ENCODE measurements at places on chromosomes 2 and 18.

GRCh38 chr18:58221060-58221725 is 177.2 kb downstream of the NEDD4L start:
- DNase-seq, result no peak

DNA sequence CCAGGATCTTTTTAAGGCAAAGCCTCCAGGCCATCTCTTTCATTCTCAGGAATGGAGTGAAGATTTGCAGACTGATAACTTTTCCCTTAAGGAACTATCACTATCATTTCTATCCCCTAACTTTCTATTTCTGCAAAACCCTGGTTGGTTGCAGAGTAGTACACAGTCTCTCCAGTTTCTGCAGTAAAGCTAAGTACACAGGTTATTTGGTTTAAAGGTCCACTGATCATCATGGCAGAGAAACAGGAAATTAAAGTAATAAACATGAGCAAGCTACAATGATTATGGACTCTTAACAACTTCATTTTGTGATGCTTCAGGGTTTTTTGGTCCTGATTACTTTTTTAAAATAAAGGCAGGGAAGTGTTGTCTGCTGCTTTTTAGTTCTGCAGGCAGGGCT is 890.0 kb upstream of the DDX18 start:
- no peak for DNase-seq

GRCh38 chr18:50606609-50607008 is 46.7 kb downstream of the MAPK4 start:
- no peak for DNase-seq

DNA sequence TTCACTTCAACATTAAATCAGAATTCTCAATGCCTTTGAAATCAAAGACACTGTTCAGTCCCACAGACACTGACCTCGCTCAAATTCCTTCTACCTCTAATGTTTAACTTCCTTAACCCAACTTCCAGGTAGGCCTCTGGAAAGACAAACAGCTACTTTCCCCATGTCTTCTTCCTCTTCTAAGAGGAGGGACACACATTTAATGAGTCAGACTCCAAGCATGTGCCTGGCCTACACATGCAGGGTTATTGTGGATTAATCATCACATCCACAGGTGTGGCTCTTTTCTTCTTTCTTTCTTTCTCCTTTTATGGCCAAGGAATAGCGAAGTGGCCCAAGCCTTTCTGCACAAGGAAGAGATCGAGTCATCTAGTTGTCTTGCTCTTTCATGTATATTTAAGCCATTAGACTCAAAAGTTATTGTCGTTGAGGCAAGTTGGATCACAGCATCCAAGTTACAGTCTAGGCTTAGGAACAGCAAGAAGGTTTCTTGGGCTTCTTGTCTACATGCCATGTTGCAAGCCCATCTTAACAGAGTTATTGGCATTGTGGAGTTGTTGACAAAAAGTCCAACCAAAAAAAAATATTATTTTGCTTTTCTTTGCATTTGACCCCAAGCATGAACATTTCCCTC is 387.8 kb downstream of the IRS1 start:
- no peak for DNase-seq

- peak; percentile 50 for DNase-seq
Observed at GRCh38 chr2:65430603-65431420, 1.6 kb downstream of the SPRED2 start.

GRCh38 chr2:144377914-144378313 is 142.0 kb downstream of the ZEB2 start:
- no peak for DNase-seq

- no peak for DNase-seq
Observed at GRCh38 chr2:75053484-75054112, 95.2 kb downstream of the POLE4 start.

GRCh38 chr2:127386246-127386645 is 1.5 kb downstream of the MAP3K2 start:
- no peak for DNase-seq

DNA sequence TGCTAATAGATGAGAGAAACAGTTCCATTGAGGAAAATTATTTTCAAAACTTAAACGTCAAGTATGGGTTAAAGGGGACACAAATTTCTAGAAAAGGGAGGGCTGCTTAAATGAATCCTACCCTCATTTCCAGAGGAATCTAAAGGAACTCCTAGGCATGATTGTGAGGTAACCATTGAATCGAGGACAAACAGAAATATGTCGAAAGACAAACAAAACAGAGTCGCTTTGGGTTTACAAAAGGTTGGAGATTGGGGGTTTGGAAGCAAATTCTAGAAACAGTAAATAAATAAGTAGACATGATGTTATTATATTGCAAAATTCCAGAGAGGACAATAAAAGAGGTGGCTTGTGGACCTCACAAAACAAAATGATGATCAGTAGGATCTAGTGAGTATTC is 173.1 kb downstream of the FTCDNL1 start:
- DNase-seq, result no peak

GRCh38 chr2:236803621-236804020 is 234.0 kb downstream of the ACKR3 start:
- DNase-seq, result no peak

- DNase-seq, result no peak
Observed at GRCh38 chr2:120203251-120204021, 19.8 kb downstream of the TMEM185B start.

GRCh38 chr2:10678225-10678624 is 11.6 kb downstream of the NOL10 start:
- no peak for DNase-seq

GRCh38 chr2:38509947-38510326 is 92.8 kb downstream of the HNRNPLL start:
- no peak for DNase-seq

- DNase-seq, result no peak
Observed at GRCh38 chr18:77168811-77169311, 36.3 kb upstream of the MBP start.

DNA sequence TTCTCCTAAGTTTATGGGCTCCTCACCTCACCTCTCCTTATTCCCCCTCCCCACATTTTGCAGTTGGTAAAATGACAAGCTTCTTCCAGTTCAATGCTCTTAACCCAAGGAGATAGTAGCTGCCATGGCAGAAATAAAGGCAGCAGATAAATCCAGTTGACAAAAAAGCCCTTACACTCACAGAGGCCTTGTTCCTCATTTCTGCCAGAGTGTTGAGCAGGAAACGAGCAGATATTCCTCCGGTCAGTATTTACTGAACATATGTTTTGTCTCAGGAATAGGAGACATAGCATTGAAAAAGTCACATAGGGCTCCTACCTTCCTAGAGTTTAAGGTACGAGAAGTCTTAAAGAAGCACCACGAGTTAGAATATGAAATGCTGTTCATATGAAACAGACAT is 493.7 kb upstream of the TNP1 start:
- no peak for DNase-seq

DNA sequence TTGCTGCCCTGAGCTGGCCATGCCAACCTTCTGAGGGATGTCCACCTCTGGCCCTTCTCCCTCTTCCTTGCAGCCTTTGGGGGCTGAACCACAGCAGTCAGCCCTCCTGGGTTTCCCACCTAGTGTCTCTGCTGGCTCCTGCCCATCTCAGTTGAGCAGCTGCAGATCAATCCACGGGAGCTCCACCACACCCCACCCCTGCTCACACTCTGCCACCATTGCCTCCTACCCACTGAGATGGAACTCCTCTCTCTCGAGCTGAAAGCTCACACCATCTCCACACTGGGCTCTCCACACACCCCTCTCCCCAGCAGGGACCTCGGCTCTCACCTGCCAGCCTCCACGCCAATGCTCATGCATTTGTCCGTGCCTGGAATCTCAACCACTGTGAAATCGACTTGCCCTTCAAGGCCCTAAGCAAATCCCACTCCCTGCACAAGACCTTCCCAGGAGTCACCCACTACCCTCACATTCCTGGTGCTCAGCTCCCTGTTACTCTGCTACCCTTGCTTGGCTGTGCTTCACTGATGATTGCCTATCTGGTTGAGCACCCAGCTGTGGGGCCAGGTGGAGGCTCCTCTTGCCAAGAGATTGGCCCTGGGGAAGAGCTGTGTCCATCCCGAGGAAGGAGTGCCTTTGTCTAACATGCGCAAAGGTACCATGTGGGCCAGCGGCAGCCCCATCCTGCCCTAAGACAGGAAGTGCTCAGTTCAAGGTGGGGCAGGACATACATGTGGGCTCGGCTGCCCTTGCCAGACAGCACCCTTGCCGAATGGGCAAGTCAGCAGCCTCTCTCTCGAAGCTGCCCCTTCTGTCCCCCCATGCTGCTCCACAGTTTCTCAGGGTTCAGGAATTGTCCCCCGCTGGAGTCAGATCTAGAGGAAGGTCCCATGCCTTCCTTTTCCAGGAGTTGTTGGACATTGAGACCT is 208.7 kb downstream of the CYP26B1 start:
- no peak for DNase-seq

GRCh38 chr2:64582774-64583340 is 58.7 kb downstream of the AFTPH start:
- no peak for DNase-seq

GRCh38 chr2:235950473-235950809 is 217.7 kb downstream of the GBX2 start:
- no peak for DNase-seq

- DNase-seq, result no peak
Observed at GRCh38 chr2:3301001-3301400, 76.6 kb downstream of the EIPR1 start.

GRCh38 chr2:139909136-139909535 is 1128.9 kb upstream of the NXPH2 start:
- DNase-seq, result no peak

- DNase-seq, result no peak
Observed at GRCh38 chr2:157757500-157757899, 118.6 kb downstream of the ACVR1 start.

GRCh38 chr2:84495539-84496146 is 20.7 kb upstream of the DNAH6 start:
- peak; percentile 5 for DNase-seq

DNA sequence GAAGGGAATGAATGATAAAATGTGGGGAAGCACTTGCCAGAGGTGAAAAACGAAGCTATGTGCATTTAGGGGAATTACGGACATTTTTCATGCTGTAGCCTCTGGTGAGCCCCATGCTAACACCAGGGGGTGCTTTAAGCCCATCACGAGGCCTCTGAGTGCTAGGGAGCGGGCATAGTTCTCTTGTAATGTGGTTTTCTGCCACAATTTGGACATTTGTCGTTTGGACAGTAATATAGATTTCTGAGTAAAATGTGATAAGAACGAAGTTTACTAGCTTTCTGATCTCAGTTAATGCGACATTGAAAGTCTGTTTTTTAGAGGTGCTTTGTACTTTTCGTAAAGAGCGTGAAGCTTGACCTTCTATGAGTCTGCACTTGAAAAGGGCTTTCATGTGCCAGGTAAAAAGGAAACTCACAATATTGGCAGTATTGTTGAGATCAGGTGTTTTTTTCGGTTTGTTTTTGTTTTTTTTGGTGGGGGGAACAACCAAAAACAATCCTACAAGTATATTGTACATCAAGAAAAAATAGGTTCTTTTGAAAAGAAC is 50.6 kb downstream of the TRAF3IP1 start:
- peak; percentile 44 for DNase-seq

- no peak for DNase-seq
Observed at GRCh38 chr2:65565681-65566080, 133.3 kb upstream of the SPRED2 start.

DNA sequence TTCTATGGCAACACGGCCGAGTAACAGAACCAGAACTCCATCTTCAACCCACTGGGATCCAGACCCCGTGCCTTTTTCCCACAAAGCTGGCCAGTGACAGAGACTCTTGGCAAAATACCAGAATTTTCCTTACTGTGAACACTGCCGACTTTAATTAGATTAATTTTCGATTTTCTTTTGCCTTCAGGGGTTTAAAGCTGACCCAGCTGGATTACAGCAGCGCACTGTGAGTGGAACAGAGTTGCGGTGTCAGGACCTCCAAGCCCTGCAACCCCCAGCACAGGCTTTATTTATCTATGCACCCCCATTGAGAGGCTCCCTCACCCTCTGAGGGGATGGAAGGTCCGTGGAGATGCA is 36.4 kb downstream of the CTIF start:
- DNase-seq, result no peak

GRCh38 chr2:105177008-105177407 is 64.5 kb upstream of the GPR45 start:
- DNase-seq, result no peak

GRCh38 chr2:176105078-176105729 is 1.9 kb upstream of the HOXD11 start:
- DNase-seq, result no peak

DNA sequence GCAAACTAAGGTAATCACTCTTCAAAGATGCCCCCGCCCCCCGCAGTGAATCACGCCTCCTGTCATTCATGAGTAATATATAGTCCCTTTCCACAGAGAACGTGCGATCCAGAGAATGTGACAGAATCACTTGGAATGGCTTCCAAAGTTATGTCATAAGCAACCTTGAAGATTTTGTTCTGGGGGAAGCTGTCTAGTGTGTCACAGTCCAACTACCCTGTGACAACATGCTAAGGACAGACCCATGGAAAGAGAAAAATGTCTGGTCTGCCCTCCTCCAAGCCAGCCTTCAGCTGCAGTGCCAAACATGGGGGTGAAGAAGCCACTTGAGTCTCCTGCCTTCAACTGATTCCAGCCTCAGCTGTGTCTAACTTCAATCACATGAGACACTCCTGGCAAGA is 259.1 kb downstream of the SS18 start:
- no peak for DNase-seq

DNA sequence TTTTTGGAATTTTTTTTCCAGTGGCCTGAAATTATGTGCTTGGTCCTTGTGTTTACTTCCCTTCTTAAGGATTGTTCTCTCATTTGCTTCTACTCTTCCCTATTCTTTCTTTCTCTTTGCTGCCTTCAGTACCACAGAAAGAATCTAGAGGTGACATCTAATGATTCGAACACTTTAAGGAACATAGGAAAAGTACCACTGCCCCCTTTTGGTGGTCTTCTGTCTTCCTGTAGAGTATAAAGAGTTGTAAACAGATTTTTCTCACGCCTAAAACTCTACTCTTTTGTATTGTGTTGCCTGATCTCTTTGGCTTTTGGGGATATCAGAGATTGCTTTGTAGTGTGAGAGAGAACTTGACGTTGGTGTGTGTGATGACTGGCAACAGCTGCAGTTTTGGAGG is 7.0 kb upstream of the SCTR start:
- no peak for DNase-seq

GRCh38 chr2:136098441-136098840 is 19.5 kb downstream of the CXCR4 start:
- no peak for DNase-seq

- no peak for DNase-seq
Observed at GRCh38 chr2:85419009-85419675, 628 bp downstream of the SH2D6 start.

GRCh38 chr2:209460151-209460761 is 36.4 kb downstream of the MAP2 start:
- no peak for DNase-seq

- DNase-seq, result no peak
Observed at GRCh38 chr2:18731666-18732065, 142.3 kb upstream of the NT5C1B start.

DNA sequence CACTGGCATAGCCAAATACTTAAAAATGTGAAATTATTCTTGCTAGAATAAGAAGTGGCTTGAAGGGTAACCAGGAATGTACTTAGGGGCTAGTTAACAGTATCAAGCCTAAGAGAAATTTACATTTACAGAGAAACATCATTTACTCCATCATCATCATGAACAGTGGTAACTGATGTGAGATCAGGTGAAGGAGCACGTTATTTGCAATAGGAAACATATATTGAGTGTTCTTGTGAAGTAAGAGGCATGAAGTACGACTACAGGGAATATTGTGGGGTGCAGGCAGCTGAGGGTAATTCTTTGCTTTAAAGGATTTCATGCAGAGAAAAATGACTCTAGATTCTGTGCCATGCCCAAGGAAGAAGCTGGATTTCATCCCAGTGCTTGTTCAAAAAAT is 220.8 kb downstream of the GALNT13 start:
- DNase-seq, result no peak

- peak; percentile 12 for DNase-seq
Observed at GRCh38 chr2:174750923-174751441, 13.3 kb downstream of the CHRNA1 start.

GRCh38 chr2:217945530-217945929 is 57.3 kb downstream of the TNS1 start:
- DNase-seq, result no peak
